ENCODE measurements at places on chromosomes 11 and 22.

DNA sequence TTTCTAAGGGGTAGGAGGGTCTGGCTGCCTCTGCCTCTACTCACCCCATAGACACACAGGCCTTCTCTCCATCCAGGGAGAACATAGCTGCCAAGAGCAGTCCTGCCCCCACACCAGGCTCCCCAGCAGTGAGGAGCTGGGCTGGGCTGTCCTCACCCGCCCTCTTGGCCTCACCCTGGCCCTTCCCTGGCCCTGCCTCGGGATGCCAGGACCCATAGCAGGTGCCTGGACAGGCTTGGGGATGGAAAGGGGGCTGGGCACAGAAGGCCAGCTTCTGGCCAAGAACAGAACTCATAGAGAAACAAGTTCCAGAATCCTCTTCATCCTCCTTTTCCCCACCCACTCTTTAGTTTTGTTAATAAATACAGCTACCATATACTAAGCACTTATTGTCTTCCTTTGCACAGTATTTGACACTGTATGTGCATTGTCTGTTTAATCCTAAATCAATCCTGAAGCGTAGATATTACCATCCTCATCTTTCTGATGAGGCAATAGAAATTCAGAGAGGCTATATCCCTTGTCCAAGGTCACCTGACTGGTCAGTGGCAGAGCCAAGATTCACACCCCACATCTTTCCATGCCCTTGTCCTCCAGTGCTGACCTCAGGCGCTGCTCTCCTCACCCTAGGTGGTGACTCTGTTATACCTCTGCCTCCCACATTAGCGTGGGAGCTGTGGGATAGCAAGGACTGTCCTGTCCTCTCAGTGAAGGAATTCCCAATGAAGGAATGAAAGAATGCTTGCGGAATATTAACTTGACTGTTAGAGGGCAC lies 22.0 kb upstream of the MYOD1 start:
- DNase-seq: no peak

- no peak for DNase-seq
Measured at GRCh38 chr11:122040464-122040863, 75.6 kb downstream of the BLID start.

DNA sequence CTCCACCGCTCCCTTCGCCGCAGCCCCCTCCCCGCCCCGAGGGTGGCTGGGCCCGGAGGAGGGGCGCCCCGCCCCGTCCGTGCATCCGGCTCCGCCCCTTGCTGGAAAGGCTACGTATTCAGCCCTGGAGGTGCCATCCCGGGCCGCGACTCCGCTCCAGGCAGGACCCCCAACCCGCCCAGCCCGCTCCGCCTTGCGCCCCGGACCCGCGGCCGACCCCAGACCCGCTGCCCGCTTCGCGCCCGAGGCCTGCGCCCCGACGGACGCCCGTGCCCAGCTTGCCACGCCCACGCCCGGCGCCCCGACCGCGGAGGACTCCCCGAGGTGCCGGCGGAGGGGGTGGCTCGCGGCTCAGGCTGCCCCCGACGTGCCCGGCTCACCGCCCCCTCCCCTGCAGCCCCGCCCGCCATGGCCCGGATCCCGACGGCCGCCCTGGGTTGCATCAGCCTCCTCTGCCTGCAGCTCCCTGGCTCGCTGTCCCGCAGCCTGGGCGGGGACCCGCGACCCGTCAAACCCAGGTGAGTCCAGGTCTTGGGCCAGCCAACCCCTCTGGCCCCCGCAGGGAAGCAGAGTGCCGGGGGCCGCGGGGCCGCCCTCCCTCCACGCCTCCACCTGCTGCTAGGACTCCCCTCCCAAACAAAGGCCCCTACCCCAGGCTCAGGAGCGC lies at the start of gene ADM2:
TSS of gene ADM2 (plus strand) at position 104 of the 667 bp plus-strand sequence. CDS start at position 409, 305 bp downstream.
- DNase-seq: peak; percentile 53

DNA sequence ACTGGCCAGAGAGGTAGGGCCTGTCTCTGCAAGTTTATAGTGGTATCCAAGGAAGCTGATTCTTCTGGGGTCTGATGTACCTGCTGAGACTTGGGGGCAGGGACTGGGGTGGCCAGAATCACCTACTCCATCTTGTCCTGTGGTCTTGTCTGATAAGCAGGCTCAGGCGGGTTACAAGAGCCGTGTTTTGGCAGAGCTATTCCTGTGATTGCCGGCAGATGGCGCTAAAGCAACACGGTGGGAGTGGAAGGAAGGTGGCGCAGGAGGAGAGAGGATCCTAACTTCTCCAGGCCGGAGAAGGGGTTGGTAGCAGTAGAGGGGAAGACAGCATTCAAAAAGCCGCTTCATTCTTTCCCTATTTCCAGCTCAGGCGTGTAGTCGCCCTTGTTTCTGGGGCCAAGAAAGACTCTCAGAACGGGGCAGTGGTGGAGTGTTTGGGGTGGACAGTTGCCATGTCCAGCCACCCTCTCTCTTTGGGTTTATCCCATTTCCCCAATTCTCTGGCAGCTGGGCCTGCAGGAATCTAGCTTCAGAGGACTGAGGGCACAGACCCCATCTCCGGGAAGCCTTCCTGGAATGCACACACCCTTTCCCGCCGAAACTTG lies 15.1 kb downstream of the CHRM1 start:
- peak; percentile 60 for DNase-seq

- DNase-seq: no peak
Measured at GRCh38 chr11:36010010-36010740, 66.3 kb downstream of the LDLRAD3 start.

- no peak for DNase-seq
Measured at GRCh38 chr11:105244160-105244825, 104.7 kb upstream of the CARD18 start.

All from central memory CD4-positive, alpha-beta T cell (primary cell).